ENCODE measurements at places on chromosomes 3 and 15.

GRCh38 chr3:63762180-63762579 is 56.9 kb upstream of the C3orf49 start:
- DNase-seq = no peak

DNA sequence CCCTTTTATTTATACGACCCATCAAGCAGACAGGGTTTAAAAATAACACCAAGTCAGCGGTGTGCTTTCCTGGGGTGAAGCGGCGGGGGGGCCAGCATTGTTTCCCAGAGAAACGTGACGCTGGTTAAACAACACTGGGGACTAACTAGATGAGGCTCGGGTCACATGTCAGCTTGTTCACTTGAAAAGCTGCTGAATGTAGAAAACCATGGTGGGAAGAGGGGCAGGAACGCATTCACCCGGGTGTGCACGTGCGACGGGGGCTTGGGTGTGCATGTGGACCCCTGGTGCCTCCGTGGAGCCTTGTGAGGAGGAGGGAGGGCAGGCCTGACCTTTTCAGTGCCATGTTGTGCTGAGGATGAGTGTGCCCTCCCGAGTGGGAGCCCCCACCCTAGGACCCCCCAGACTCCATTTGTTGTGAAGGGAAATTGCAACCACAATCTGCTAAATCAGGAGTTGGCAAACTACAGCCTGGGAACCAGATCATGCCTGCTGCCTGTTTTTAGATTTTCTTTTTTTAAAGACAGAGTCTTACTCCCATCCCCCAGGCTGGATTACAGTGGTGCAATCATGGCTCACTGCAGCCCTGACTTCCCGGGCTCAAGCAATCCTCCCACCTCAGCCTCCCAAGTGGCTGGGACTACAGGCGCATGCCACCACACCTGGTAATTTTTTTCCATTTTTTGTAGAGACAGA is 70.4 kb upstream of the CMTM7 start:
- DNase-seq = no peak

DNA sequence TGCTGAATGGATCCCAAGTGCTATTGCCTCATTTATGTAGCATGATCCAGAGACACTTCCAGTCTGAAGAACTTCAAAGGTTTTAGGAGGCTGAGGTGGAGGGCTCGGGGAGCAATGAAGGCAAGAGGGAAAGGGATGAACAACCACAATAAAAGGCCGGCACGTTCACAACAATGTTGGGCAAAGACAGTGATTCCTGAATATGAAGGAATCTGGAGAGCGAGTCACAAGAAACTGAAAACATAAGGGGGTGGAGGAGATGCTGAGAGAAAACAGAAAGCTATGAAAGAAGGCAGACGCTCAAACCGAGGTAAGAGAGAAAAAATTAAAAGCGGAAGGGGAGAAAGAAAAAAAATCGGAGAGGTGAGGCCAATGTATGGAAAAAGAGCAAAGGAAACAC is 120.1 kb downstream of the GREM1 start:
- no peak for DNase-seq

GRCh38 chr3:66075281-66075680 is 36.6 kb upstream of the MAGI1 start:
- DNase-seq = no peak

- no peak for DNase-seq
Measured at GRCh38 chr3:176724394-176724759, 472.9 kb downstream of the TBL1XR1 start.

GRCh38 chr3:190070622-190071347 is 49.9 kb downstream of the P3H2 start:
- DNase-seq = no peak

GRCh38 chr15:68782589-68783161 is 38.0 kb downstream of the ANP32A start:
- no peak for DNase-seq

- DNase-seq = no peak
Measured at GRCh38 chr3:46705751-46706552, 4.8 kb downstream of the TMIE start.

- no peak for DNase-seq
Measured at GRCh38 chr15:101540480-101541239, 51.2 kb upstream of the PCSK6 start.

DNA sequence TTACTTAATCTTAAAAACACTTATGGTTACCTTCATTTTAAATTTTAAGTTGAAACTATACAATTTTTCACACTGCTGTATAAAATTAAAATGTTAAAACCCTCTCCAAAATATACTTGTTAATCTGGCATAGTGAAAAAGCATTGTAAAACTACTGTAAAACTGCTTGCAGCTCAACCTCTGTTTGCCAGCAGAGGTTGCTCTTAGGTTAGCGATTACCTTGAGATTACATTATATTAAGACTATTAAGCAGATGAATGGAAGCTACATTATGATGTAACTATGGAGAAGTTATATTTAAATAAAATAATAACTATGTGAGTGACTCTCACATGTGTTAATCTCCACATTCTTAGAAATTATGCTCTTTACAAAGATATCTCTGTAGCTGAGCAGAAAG is 143.6 kb upstream of the SLITRK3 start:
- no peak for DNase-seq

GRCh38 chr15:95459273-95459672 is 871.2 kb upstream of the NR2F2 start:
- no peak for DNase-seq

DNA sequence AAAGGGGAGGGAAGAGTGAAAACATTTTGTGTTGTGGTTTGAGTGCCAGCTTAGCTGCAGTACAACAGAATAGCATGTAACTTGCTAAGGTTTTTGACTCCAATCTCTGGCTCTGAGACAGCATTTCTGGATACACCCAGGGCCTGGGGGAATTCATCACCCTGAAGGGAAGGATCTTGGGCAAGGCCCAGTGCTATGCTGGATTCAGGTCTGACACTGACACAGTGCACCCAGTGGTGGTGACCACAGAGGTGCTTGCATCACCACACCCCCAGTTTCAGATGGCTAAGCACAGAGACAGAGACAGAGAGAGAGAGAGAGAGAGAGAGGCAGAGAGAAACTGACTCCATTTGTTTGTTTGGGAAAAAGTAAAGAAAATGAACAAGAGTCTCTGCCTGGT is 74.1 kb upstream of the KBTBD8 start:
- no peak for DNase-seq

DNA sequence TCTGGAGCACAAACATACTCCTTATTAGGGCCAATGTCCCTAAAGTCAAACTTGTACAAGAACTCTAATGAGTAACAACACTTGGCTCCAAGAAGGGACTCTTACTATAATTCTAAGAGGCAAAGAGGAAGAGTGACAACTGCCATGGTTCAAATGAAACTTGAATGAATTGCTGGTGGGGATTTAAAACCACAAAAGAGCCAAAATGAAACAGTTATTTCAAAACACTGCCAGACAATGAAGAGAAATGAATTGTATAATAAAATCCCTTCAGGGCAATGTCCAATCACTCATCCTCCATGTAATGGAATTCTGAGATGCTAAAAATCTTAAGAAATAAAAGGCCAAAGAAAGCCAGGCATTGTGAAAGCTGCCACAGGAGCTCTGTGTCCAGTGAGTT is 14.2 kb downstream of the THRB start:
- no peak for DNase-seq

- peak; percentile 51 for DNase-seq
Measured at GRCh38 chr15:58770519-58770856, 614 bp upstream of the MINDY2 start.

DNA sequence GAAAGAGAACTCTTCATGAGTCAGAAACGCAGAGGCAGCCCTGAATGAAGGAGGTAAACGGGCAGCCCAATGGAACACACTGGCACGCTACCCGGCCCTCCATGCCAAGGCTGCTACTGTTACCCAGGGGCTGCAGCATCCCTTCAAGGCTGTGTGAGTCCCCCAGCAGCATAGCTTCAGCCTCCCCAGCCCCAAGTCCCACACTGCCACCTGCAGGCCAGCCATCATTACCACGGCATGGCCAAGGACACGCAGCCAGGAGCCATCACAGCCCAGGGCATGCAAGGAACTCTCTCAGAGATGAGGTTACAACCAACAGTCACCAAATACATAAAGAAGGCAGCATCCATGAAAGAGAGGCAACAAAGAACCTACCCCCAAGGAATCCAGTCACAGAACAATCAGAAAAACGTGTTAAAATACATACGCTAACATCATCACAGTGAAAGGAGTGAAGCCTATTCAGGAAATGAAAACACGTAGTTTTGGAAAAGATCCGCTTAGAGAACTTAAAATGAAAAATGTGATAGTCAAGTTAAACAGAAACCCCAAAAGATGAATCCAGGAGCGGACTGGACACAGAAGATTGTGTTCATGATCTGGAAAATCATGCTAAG is 22.4 kb downstream of the PLA2G4F start:
- DNase-seq = peak; percentile 64

DNA sequence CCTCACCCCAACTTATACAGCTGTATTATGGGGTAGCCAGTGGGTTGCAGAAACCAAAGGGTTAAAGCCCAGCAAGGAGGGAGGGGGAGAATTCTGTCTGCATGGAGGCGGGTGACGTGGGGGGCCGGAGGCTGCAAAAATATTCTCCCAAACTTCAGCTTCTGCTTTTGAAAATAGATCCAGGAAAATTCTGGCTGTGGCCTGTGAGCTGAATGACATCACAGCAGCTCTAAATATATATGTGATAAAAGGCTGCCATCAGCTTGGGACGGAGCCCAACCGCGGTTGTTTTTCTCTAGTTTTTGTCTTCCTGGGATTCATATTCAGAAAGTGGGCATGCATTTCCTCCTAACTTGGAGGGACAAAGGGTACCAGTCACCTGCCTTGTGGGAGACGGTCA is 27.6 kb downstream of the MAPKAPK3 start:
- no peak for DNase-seq

DNA sequence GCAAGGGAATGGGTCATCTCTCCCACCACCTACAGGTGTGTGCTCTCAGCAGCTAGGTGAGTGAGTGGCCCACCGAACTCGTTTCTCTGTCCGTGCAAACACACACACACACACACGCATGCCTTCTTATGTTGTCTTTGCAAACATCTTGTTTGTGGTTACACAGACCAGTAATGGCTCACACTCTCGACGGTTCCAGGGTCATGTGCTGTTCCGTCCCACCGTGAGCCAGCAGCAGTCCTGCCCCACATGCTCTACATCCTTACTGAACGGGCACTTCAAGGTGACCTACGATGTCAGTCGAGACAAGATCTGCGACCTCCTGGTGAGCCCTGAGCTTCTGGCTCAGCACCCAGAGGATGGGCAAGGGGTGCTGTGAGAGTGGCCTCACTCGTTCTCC is 4.3 kb downstream of the ITIH1 start:
- no peak for DNase-seq

DNA sequence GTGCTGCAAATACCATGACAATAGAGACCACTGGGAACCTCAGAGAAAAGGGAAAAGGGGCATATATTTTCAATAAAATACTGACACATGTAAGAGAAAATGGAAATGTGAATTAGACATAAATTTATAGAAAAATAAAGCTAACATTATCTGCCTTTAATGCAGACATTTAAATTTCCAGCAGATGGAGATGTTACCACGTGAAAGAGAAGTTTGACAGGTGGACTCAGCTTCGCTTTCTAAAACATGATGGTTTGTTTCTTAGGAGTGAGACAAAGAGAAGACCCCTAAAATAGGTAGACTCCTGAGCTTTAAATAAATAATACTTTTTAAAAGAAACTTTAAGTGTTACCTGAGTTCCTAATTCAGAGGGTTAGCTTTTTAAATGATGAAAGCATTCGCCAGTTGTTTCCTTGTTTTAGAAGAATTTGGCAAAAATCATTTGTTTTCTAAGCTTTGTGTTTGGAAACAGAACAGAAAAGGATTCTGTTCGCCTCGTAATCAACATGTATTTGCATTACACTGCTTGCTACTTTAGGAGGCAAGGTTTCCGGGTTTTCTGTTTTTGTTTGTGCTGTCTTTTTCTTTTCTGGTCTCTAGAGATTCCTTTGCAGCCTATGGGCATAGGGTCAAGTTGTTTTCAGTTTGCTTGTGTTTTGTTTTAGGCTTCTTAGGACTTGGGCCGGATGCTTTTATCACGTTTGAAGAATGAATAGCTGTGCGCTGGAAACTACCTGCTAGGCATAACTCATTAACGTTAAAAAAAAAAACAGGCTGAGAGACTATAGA is 271.4 kb downstream of the THSD4 start:
- no peak for DNase-seq

DNA sequence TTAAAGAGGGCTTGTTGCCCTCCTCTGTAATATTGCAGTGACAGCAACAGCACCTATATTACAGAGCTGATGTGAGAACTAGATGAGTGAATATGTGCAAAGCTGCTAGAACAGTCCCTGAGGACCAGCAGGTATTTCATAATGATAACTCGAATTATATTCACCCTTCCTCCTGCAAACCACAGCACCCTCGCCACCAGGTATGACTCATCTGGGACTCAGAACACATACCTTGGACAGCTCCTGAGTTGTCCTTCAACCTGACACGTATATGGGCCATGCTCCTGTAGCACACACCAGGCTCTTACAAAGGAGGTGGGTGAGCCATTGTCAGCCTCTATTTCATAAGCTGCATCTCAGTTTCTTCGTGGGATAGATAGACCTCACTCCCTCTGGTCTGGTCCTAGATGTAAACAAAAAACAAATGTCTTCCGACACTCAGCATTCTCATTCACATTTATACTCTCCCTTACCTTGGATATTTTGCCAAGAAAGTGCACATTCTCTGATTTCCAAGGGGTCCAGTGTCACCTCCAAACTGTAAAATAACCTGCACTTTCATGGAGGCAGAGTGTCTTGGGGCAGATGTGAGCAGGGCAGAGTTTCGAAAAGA is 124.5 kb downstream of the TLE3 start:
- no peak for DNase-seq

DNA sequence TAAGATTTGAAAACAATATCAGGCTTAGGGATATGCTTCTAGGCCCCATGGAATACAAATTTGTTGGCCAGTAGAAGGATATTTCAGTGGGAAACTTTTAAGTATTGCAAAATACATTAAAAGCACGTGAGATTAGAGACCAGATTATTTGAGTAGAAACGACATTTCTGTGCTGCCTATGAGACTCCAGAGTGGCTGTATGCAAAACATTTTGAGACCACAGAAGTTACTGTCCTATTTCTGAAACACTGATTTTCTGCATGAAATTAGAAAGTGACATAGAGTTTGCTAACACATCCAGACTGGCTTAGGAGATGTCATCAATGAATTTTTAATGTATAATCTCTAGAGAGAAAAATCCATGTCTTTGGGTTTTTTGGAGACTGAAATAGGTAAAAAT is 99.8 kb downstream of the KCNH8 start:
- DNase-seq = no peak

DNA sequence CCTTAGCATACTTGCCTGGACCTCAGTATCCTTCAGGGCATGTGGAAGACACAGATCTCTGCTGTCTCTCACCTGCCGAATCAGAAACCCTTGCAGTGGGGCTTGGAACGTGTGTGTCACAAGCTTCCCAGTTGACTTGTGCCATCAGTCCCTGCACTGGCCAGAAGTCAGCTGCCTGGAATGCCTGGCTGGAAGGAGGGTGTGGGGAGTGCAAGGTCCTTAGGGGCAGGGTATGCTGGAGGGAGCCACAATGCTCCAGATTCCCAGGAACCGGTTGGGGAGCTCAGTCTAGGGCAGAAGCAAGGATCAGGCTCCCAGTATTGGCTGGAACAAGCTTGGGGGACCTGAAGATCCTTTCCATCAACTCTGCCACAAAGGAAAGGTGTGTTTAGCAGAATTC is 27.1 kb downstream of the SPSB4 start:
- no peak for DNase-seq

- no peak for DNase-seq
Measured at GRCh38 chr15:48119277-48119676, 1.5 kb upstream of the SLC24A5 start.

Data from GM10248 (cell line).